ENCODE measurements at places on chromosomes 12 and 14.

DNA sequence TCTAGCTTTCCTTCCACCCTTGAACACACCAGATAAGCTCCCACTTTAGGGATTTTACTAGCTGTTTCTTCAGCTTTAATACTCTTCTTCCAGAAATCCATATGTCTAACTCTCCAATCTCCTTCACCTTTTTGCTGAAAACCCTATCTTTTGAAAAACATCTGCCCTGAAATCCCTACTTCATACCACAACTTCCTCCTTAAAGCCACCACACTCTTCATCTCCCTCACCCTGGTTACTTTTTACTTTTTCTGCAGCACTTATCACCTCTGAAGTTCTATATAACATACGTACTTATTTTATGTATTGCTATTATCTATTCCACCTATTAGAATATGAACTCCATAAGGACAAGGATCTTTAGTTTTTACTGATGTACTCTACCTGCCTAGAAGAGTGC, 28.6 kb upstream of the PTPRQ start:
- no peak for DNase-seq

DNA sequence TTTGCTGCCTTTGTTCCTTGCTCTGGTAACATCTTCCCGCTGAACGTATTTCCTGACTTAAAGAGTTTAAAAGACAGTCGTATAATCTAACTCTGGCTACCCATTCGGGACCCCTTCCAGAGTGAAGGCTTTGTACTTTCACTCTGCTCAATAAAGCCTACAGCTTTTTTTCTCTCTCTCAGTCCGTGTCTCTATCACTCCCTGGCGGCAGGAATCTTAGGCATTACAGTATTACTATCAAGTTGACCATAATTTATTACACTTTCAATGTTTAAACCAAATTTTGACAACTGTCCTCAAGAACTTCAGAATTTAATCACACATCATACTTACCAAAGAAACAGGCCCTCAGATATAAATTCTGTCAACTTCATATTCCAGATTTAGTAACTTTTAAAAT, 967.9 kb downstream of the FSCB start:
- DNase-seq, result no peak

DNA sequence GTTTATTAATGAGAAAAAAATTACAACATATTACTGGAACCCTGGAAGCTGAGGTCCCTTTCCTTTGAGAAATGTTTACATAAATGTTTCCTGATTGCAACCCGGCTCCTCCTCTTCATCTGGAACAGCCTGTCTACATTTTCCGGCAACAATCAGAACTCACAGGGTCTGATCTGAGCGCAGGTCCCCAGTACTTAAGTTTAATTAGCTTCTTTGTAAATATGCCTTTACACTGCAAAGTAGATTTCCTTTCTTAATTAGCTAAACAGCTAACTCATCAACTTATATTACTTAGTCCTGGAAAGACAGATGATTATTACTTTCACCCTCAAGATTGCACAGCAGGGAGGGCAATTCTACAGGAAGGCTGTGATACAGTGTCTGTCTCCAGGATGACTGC, 213.0 kb downstream of the MON2 start:
- DNase-seq, result no peak

GRCh38 chr12:67202011-67202677, 67.0 kb upstream of the CAND1 start:
- DNase-seq, result no peak

DNA sequence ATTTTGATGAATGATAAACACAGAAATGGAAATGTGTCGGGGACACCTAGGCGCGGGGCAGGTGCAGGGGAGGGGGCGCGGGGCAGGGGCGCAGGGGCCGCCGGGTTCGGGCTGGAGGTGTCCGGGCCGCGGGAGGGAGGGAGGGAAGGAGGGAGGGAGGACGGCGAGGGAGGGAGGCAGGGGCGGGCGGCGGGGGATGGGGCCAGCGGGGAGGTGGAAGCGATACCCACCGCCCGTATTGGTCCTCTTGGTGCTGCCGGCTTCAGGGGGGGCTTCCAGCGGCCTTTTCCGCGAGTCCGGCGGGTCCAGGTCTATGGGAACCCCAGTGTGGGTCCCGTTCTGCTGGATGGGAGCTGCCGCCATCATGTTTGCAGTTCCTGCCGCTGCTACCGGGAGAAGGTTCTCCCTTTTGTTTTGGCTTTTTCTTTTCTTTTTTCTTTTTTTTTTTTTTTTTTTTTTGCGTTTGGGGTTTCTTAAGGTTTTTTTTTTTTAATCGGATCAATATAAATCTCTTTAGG, 703 bp downstream of the NOVA1 start:
- DNase-seq, result no peak

DNA sequence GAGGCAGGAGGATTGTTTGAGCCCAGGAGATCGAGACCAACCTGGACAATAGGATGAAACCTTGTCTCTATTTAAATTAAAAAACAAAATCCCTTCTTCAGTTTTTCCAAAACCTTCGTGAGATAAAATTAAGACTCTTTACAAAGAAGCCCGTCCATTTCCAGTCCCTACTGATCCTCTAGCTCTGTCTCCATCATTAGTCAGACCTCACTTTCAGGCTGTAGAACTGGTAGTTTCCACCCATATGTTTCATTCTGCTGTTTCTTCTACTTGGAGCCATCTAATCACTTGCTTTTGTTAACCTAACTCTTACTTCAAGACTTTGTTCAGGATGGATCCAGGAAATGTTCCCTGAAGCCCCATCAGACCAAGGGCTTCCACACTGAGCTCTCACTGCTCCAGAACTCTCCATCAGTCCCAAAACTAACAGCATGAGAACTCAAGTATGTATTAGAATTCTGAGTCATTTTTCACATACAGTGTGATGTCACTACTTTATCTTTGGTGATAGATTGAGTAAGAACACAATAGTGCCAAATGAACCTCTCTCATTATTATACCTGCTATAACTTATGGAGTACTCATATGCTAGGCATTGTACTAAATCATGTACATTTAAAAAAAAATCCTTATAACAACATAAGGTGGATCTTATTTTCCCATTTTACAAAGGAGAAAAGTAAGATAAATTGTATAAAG, 90.8 kb downstream of the PRICKLE1 start:
- DNase-seq, result no peak

DNA sequence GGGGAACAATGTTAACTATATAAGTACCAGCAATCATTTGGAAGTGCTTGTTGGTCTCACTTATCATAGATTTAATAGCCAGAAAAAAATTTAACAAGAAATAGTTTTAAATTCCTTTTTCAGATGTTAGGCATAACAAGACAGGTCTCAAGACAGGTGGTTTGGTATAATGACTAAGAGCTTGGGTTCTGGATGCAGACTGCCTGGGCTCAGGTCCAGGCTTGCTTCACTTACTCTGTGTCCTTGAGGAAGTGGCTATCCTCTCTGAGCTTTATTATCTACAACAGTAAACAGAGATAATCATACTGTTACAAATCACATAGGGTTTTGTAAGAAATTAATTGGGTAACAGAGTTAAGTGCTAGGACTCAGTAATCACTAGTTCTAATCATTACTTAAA, 338.0 kb upstream of the FLRT2 start:
- no peak for DNase-seq

- no peak for DNase-seq
Observed at GRCh38 chr12:67578976-67579661, 69.4 kb upstream of the DYRK2 start.

GRCh38 chr14:53156238-53156637, 3.1 kb upstream of the DDHD1 start:
- no peak for DNase-seq

GRCh38 chr14:104724981-104725771, 1.1 kb downstream of the ADSS1 start:
- DNase-seq, result no peak

GRCh38 chr14:67973436-67973835, 153.9 kb downstream of the RAD51B start:
- no peak for DNase-seq

GRCh38 chr14:98138666-98139065, 1133.3 kb downstream of the BCL11B start:
- peak; percentile 39 for DNase-seq

GRCh38 chr12:12387501-12387900, 30.6 kb downstream of the BORCS5 start:
- DNase-seq, result no peak

- no peak for DNase-seq
Observed at GRCh38 chr12:34107781-34108404, 85.6 kb downstream of the ALG10 start.

GRCh38 chr12:95663525-95663924, 112.2 kb upstream of the USP44 start:
- no peak for DNase-seq

- DNase-seq, result no peak
Observed at GRCh38 chr12:14927267-14927666, 11.1 kb downstream of the ERP27 start.

- DNase-seq, result no peak
Observed at GRCh38 chr12:19209661-19210060, 80.1 kb downstream of the PLEKHA5 start.

- DNase-seq, result no peak
Observed at GRCh38 chr12:71125515-71125914, 32.3 kb downstream of the TSPAN8 start.

DNA sequence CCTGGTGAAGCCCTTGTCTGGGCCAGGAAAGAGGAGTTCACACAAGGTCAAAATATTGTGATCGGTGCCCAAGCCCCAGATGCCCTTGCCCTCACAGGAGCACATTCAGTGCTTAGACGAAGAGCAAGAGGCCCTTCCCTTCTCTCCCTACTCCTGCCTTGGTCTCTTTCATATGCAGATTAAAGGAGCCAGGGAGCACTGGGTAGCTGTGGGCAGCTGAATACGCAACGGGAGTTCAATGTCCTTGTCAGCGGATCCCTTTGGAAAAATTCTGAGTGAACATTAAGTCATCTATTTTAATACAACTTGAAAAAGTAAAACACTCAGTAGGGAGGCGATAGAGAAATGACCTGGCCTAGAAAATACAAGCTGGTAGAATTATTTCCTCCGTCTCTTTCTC, 1489.4 kb downstream of the AACS start:
- DNase-seq, result no peak

DNA sequence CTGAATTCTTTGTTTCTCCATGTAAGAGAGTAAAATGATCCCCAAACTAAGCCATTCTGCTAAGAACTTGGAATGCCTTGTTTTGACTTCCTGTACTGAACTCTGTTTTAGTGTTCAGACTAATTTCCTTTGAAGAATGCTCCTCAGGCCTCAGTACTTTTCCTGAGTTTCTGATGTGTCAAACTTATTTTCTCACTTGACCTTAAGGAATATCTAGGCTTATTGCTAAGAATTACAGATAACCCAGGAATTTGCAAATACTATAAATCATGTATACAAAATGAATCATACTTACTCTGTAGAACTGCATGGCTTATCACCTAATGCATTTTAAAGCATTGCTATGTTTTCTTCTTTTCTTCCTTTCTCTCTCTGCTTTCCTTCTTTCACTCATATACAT, 93.1 kb upstream of the PKP2 start:
- DNase-seq, result no peak

DNA sequence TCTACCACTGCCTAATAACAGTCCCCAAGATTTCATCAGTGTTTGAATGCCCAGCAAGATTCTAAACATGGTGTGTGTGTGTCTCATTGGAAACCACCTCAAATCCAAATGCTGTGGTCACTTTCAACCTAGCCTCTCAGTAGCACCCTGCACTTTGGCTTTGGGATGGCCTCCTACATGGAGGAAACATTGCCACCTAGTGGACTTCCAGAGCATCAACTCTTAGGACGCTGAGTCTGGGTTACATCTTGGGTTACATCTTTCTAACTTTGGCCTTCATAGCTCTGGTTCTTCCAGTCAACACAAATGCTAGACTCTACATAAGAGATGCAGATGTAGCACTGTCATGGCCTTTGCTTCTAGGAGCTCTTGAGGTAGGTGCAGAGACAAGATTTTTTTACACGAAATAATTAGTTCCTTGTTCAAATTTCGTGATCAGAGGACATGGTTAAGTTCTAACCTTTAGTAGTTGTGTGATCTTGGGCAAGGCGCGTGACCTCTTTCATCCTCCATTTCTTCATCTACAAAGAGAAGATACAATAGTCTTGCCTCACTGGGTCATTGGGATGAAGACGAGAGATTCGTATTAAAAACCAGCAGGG, 113.5 kb upstream of the VASH1 start:
- DNase-seq, result no peak

DNA sequence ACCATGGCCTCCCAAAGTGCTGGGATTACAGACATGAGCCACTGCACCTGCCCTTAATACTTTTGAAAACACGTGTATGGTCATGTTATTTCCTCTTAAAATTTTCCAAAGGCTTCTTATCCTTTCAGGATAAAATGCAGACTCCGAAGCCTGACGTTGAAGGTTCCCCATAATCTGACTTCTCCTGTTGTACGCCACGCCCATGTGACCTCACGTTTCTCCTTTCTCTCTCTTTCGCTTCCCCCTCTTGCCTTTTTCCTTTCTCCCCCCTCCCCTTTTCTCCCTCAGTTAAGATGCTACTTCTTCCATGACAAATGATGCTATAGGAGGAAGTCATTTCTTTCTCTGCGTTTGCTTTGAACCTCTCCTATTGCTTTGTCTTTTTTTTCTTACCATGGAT, 266.0 kb downstream of the FBXL14 start:
- no peak for DNase-seq

- DNase-seq, result no peak
Observed at GRCh38 chr12:80016684-80017083, 81.8 kb upstream of the PPP1R12A start.

DNA sequence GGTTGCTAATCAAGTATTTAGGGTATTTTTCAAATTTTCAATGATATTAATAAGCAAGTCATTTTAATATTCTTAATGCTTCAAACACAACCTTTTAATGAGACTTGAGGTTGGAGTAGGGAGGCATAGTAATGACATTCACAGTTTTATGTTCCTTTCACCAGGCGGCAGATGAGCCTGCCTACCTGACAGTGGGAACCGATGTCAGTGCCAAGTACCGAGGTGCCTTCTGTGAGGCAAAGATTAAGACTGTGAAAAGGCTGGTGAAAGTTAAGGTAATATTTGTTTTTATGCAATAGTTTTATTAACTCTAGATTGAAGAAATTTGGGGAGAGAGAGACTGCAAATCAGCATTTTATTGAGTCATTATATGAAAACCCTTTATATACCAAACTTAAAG, 3.1 kb downstream of the ARID4A start:
- no peak for DNase-seq

GRCh38 chr14:98725191-98725590, 546.8 kb downstream of the BCL11B start:
- DNase-seq, result no peak

GRCh38 chr12:47899466-47899865, 5.3 kb downstream of the VDR start:
- DNase-seq, result no peak

DNA sequence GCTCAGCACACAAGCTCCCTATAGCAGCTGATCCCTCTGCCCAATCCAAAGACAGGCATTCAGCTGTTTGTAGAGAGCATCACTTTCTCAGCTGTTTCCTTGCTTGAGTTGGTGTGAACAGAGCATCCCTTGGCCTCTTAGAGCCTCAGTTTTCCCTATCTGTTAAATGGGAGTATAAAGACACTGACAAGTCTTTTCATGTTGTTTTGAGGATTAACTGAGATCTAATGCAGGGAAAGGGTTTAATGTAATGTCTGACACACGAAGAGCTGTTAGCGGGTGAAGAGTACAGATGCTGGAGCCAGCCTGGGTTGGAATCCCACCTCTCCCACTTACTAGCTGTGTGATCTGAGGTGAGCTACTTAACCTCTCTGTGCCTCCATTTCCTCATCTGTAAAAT, 149.5 kb downstream of the PHETA1 start:
- DNase-seq, result no peak

Measured in stimulated activated naive CD4-positive, alpha-beta T cell (primary cell).